Sigmoid colon (tissue), 7 donors: ENCODE measurements at places on chromosomes 3 and 15. TPM values are rescaled to one million over a fixed set of nuclear protein-coding genes. Genes with fewer than 3 reads are reported as not detected.

GRCh38 chr3:150247441-150247840, 160.7 kb upstream of the TSC22D2 start:
- DNase-seq, result no peak

GRCh38 chr15:68344600-68344999, 67.1 kb downstream of the FEM1B start:
- no peak for DNase-seq

DNA sequence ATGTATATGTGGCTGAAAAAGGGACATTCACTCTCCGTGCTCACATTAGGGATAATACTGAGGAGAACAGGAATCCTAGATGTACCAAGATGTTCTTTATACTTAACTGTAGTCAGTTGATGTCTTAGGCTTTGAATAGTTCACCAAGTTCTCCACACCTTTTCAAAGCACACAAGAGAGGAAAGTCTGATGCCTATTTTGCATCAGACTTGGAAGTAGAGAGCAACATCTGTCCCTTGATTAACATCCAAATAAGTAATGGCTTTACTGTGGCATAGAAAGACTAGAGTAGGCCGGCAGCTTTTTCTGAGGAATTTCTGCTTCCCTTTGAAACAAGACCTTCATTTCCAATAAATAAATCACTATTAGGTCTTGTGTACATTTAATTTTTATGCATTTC, 34.0 kb downstream of the PIGB start:
- DNase-seq, result no peak

The EFCAB12 gene
- 0.36 TPM for total RNA-seq
